Mammary epithelial cell (primary cell): ENCODE measurements at places on chromosomes 2 and 18. TPM values are rescaled to one million over a fixed set of nuclear protein-coding genes. Genes with fewer than 3 reads are reported as not detected.

COL5A2 gene
- polyA plus RNA-seq, result 13.3 TPM

SNTG2 gene
- polyA plus RNA-seq, result not detected

DNA sequence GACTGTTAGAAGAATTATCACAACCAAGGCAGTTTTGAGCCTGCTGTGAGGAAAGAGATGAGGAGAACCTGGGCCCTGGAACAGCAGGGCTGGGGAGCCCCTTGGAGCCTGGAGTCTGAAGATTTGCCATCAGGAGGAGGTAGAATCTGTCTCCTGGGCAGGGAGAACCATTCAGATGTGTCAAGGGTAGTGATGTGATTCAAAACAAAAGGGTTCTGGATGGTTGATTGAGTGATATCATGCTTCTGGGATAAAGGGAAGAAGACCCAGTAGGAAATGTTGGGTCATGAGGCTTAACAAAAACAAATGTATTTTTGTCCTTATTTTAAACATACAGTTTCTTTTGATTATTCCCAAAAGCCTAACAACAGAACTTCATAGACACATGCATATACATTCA lies 28.6 kb downstream of the RNF144A start:
- DNase-seq, result no peak

DNA sequence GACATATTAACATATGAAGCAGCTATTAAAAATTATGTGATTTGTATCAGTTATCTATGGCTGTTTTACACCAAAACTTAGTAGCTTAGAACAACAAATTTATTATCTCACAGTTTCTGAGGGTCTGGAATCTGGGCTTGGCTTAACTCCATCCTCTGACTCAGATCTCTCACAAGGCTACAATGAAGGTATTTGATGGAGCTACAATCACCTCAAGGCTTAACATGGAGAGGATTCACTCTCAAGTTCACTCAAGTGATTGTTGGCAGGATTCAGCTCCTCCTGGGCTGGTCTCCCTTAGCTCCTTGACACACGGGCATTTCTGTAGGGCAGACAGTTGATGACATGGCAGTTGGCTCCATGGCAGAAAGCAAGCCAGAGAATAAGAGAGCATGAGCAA lies 133.0 kb upstream of the SLC14A2 start:
- peak; percentile 23 for DNase-seq

DNA sequence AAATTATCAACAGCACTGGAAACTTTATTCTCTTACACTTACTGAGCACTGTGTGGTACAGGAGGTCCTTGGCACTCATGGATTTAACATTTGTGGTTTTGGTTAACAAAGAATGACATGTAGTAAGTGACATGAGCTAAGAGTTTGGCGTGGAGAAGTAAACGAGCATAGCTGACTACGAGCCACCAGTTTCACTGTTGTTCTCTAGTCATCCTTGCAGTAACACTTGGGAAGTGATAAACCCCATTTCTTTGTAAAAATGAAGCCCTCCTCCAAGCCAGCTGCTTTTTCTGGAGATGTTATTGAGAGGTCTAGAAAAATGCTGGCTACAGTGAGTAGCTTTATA lies 32.7 kb downstream of the QPCT start:
- peak; percentile 38 for DNase-seq

DNA sequence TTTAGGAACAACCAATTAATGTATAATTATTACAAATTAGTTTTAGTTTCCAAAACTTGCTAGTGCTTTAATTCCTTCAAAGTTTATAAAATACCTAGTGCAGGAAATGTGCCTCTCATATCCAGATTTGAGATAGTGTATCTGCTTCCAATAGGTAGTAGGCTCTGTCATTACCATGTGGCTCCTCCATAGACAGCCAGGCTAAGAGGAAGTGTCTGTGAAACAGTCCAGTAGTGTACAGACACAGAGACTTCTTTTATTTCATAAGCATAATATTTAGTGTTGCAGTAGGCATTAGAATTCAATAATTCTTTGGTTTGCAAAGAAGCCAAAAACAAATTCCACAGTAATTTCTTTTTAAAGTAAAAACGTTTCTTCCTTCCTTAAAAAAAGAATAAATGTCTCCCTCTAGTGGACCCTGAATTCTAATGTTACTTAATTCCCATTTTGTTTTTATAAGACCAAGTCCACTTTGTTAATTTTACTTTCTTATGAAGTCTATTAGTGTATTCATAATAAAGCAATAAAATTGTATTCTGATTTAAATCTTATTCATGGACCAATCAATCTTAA lies 101.2 kb downstream of the NEB start:
- no peak for DNase-seq

- peak; percentile 20 for DNase-seq
Measured at GRCh38 chr2:236980961-236981360, 104.7 kb upstream of the COPS8 start.

DNA sequence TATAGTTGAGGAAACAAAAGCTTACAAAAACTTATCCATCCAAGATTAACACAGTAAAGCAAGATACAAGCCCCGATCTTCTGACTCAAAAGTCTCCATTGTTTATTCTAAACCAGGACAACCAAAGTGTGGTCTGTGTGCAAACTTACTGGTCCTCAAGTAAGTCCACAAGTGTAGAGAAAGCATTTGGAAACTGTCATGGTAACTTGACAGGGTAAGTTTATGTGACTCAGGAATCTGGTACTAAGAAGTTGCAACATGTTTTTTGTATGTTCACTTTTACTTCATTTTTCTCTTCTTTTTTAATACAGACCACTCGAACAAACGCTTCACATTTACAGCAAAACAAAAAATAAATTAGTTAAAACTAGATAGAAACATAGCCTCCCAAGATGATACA lies 9.4 kb downstream of the MBD2 start:
- DNase-seq, result peak; percentile 17

GRCh38 chr18:23283916-23284430 lies 148.7 kb downstream of the CABLES1 start:
- peak; percentile 93 for DNase-seq

DNA sequence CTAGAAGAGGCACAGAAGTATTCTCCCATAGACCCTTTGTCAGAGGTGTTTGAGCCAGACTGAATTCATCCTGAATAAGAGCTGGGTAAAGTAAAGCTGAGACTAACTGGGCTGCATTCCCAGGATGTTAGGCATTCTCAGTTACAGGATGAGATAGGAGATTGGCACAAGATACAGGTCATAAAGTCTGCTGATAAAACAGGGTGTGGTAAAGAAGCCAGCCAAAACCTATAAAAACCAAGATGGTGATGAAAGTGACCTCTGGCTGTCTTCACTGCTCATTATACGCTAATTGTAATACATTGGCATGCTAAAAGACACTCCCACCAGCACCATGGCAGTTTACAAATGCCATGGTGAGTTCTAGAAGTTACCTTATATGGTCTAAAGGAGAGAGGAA lies 364.9 kb upstream of the TMEFF2 start:
- no peak for DNase-seq

DNA sequence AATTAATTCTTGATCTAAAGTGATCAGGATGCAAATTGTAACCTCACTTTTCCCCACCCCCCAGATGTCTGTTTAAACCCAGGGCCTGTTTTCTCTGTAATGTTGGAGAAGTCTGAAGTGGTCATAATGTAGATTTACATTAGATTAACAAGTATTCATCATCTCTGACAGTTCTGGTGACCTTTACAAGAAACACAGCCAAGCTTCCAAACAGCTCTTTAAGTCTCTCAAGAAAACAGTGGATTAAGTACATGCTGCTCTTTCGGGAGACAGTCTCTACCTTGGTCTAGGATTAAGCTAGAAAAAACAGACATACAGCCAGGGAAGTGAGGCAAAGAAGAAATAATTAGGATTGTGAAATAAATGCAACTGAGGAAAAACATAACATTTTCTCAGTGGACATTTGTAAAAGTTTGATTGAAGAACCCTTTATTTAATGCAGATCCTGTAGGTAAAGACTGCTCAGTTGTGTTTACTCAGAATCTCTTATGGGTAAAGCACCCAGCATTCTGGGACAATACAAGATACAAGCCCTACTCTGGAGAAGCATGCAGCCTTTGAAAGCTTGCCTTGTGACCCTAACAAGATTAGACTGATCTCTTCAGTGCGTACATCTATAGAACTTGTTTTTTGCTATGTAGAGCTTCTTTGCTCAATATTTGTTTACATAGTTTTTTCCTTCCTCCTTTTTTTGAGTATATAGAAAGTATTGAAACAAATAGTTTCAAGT lies 203.9 kb downstream of the PHLPP1 start:
- DNase-seq, result no peak

DNA sequence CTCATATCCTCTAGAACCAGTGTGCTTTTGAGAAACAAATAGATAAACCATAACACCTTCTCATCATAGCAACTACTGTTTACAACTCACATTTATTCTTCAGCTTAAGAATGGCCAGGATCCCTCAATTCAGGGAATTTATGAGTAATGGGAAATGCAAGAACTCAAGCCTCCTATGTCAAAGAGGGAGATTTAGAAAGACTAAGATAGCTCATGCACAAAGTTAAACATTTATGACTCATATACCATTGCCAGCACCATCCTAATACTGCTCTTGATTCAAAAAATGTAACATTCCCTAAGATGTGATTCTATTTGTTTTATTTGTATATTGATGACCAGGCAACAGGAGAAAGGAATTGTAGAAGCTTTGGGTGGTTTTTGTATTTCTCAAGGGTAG lies 172.8 kb downstream of the CYP26B1 start:
- DNase-seq, result peak; percentile 12
